HFFc6 (cell line): ENCODE measurements at places on chromosomes 7 and 10. TPM values are rescaled to one million over a fixed set of nuclear protein-coding genes. Genes with fewer than 3 reads are reported as not detected.

DNA sequence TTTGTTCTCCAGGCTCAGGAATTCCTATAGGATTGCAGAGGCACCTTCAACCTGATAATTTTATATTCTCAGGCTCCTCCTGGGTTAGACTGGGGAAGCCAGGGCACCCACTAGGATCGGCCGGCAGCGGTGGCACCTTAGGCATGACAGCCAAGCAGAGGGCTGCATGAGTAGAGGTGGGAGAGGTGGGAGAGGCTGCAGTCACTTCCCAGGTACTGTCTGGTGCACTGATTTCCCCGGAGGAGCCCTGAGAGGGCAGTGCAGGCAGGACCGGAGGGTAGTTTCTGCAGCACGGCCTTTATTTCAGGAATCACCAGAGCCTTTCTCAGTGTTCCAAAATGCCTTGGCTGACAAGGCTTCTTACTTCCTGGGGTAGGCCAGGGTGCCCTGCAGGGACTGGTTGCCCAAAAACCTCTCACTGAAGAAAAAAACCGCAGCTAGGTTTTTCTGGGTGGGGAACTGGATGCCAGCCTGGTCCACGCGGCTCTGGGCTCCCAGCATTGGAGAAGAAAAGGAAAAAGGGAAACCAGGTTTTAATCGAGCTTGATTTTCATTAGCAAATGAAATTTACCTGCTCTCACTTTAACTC lies 3.6 kb upstream of the HOXA13 start:
- no peak overlapping the region for H3K27ac ChIP-seq
- H3K4me1 ChIP-seq = peaks cover 13% of the 10 kb centered on the region
- H3K36me3 ChIP-seq = peaks cover 4% of the 10 kb centered on the region; the same call in 1 of the 2 replicates
- DNase-seq = no peak
- no peak overlapping the region for H3K4me3 ChIP-seq

- H3K4me1 ChIP-seq = peaks cover 35% of the 10 kb centered on the region
- H3K27ac ChIP-seq = peak overlapping the region; percentile 71
- H3K36me3 ChIP-seq = peaks cover 13% of the 10 kb centered on the region; the same call in 1 of the 2 replicates
- no peaks in the 10 kb centered on the region for H3K27me3 ChIP-seq
- DNase-seq = peak; percentile 22
- H3K4me3 ChIP-seq = peak overlapping the region; percentile 98
Measured at GRCh38 chr10:15167411-15168290, 842 bp downstream of the NMT2 start.

GRCh38 chr10:86965986-86966654 lies 2.2 kb upstream of the ADIRF start:
- H3K36me3 ChIP-seq = no peaks in the 10 kb centered on the region
- H3K27me3 ChIP-seq = peaks cover 4% of the 10 kb centered on the region
- peak overlapping the region; percentile 88 for H3K27ac ChIP-seq
- DNase-seq = no peak

GRCh38 chr7:147096629-147097028 lies 980.0 kb downstream of the CNTNAP2 start:
- no peaks in the 10 kb centered on the region for H3K4me1 ChIP-seq
- no peak overlapping the region for H3K27ac ChIP-seq
- no peaks in the 10 kb centered on the region for H3K36me3 ChIP-seq
- H3K27me3 ChIP-seq = no peaks in the 10 kb centered on the region

- no peaks in the 10 kb centered on the region; the same call in 1 of the 2 replicates for H3K36me3 ChIP-seq
- H3K4me3 ChIP-seq = peak overlapping the region; percentile 49; the same call in 1 of the 2 replicates
- no peaks in the 10 kb centered on the region for H3K27me3 ChIP-seq
- H3K27ac ChIP-seq = peak overlapping the region; percentile 76
- peak; percentile 90 for DNase-seq
Measured at GRCh38 chr10:72171175-72171630, 44.6 kb upstream of the ANAPC16 start.

GRCh38 chr10:80655898-80656297 lies 118.2 kb downstream of the SH2D4B start:
- no peak for DNase-seq
- H3K27me3 ChIP-seq = no peaks in the 10 kb centered on the region
- H3K4me1 ChIP-seq = no peaks in the 10 kb centered on the region
- H3K27ac ChIP-seq = no peak overlapping the region

GRCh38 chr10:97058521-97058920 lies 127.2 kb downstream of the SLIT1 start:
- no peak overlapping the region for H3K27ac ChIP-seq
- no peak for DNase-seq
- peaks cover 44% of the 10 kb centered on the region for H3K27me3 ChIP-seq
- no peaks in the 10 kb centered on the region for H3K36me3 ChIP-seq
- no peaks in the 10 kb centered on the region for H3K4me1 ChIP-seq

DNA sequence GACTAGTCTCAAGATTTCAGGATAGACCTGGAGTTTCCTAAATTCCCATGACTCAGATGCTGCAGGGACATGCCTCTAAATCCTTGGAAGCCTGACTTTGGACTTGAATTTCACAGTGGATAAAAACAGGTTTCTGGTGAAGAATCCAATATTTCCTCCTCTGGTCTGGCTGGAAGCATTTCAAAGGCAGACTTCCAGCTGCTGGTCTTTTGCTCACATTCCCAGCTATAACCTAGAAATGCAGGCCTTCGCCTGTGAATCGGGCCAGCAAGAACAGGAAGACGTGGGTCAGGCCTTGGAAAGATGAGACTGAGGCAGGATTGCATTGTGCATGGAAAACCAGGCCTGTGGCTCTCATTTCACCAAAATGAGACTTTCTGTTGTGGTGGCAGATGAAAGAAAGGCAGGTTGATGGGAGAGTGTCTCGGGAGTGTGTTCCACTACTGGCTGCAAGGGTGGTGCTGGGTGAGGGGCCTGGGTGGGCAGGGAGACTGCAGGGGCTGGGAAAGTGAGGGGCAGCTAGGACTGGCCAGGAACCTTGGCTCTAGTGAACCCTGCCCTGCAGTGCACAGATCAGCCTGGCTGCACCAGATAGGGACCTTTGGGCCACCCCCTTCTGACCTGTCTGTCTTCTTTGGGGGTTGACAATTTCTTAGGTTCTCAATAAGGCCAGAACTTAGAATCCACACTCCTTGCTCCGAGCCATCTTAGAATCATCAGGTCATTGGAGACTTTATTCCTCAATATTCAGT lies 488.8 kb upstream of the MKI67 start:
- H3K4me1 ChIP-seq = no peaks in the 10 kb centered on the region
- H3K4me3 ChIP-seq = no peak overlapping the region
- H3K36me3 ChIP-seq = peaks cover 5% of the 10 kb centered on the region; the same call in 1 of the 2 replicates
- no peaks in the 10 kb centered on the region for H3K27me3 ChIP-seq
- H3K27ac ChIP-seq = no peak overlapping the region

- peaks cover 3% of the 10 kb centered on the region; the same call in 1 of the 2 replicates for H3K27me3 ChIP-seq
- H3K27ac ChIP-seq = no peak overlapping the region
- DNase-seq = no peak
- no peaks in the 10 kb centered on the region for H3K4me1 ChIP-seq
Measured at GRCh38 chr7:159117366-159118196, 27.1 kb downstream of the VIPR2 start.

- H3K4me3 ChIP-seq = peak overlapping the region; percentile 9; the same call in 1 of the 2 replicates
- no peaks in the 10 kb centered on the region; the same call in 1 of the 2 replicates for H3K27me3 ChIP-seq
- H3K36me3 ChIP-seq = no peaks in the 10 kb centered on the region
- H3K4me1 ChIP-seq = peaks cover 28% of the 10 kb centered on the region
- H3K27ac ChIP-seq = no peak overlapping the region
Measured at GRCh38 chr7:17986851-17987250, 40.8 kb downstream of the PRPS1L1 start.

GRCh38 chr10:28393956-28394568 lies 91.2 kb upstream of the MPP7 start:
- DNase-seq = peak; percentile 36
- peaks cover 28% of the 10 kb centered on the region for H3K27me3 ChIP-seq
- no peak overlapping the region for H3K27ac ChIP-seq
- no peak overlapping the region for H3K4me3 ChIP-seq
- H3K4me1 ChIP-seq = peaks cover 8% of the 10 kb centered on the region; the same call in 1 of the 2 replicates

DNA sequence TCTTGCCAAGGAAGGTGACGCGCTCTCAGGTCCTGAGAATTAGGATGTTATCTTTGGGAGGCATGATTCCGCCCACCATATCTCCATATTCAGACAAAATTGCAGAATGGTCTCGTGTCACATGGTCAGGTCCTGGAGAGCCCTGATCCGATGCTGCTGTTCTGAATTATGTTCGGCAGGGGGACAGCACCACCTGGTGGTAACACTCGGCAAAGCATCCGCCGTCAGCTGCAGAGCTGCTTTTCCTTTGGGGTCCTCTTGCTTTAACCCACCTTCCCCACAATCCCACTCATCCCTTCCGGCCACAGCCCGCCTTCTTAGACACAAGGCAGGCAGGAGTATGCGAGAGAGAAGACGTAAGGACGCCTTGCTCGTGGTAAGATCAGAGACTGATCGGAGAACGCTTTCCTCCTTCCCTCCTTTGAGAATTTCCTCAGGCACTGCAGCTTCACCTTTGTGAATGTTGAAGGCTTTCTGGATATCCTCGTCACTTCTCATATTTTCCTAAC lies 327.8 kb upstream of the C7orf33 start:
- no peak overlapping the region for H3K27ac ChIP-seq
- DNase-seq = peak; percentile 33
- no peaks in the 10 kb centered on the region for H3K36me3 ChIP-seq
- peaks cover 2% of the 10 kb centered on the region for H3K27me3 ChIP-seq
- peaks cover 10% of the 10 kb centered on the region for H3K4me1 ChIP-seq
- peak overlapping the region; percentile 58 for H3K4me3 ChIP-seq

- no peaks in the 10 kb centered on the region for H3K4me1 ChIP-seq
- no peak overlapping the region for H3K27ac ChIP-seq
- no peak overlapping the region for H3K4me3 ChIP-seq
- no peak for DNase-seq
Measured at GRCh38 chr7:157687845-157688532, 351.2 kb downstream of the DNAJB6 start.

DNA sequence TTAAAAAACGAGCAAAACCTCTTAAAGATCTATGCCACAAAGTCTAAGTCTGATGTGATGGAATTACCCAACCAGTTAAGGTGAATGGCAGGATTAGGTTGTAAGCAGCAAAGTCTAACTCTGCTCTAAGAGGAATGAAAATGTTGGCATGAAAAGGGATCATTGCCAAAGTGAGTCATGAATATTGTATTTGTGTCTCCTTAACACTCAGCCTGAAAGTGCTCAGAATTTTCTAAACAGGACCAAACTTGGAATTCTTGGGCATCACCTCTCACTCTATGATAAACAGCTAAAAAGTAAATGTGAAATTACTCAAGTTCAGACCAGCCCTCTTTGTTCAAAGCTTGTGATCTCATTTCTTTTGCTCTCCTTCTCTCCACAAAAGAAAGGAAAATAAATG lies 27.0 kb downstream of the PPP1R3A start:
- no peak overlapping the region for H3K4me3 ChIP-seq
- no peaks in the 10 kb centered on the region for H3K36me3 ChIP-seq
- no peak overlapping the region for H3K27ac ChIP-seq
- H3K27me3 ChIP-seq = no peaks in the 10 kb centered on the region
- H3K4me1 ChIP-seq = no peaks in the 10 kb centered on the region

- H3K36me3 ChIP-seq = peaks cover 21% of the 10 kb centered on the region
- peak overlapping the region; percentile 64 for H3K4me3 ChIP-seq
- peak; percentile 83 for DNase-seq
- H3K4me1 ChIP-seq = peaks cover 23% of the 10 kb centered on the region
Measured at GRCh38 chr7:1028044-1028770, 16.1 kb upstream of the GPR146 start.

- H3K27ac ChIP-seq = no peak overlapping the region
- no peaks in the 10 kb centered on the region; the same call in 1 of the 2 replicates for H3K4me1 ChIP-seq
- H3K4me3 ChIP-seq = no peak overlapping the region
Measured at GRCh38 chr10:88841316-88842111, 10.1 kb downstream of the ANKRD22 start.

CDH23 gene
- 0.03 and 0.11 TPM in 2 replicates for total RNA-seq

CALCR gene
- total RNA-seq = not detected in 3 replicates

TFR2 gene
- total RNA-seq = 0.36 to 1.1 TPM in 2 of 3 replicates, not detected in the other

OR13A1 gene
- not detected in 2 replicates for total RNA-seq
